ENCODE measurements at places on chromosomes 2 and 18.

DNA sequence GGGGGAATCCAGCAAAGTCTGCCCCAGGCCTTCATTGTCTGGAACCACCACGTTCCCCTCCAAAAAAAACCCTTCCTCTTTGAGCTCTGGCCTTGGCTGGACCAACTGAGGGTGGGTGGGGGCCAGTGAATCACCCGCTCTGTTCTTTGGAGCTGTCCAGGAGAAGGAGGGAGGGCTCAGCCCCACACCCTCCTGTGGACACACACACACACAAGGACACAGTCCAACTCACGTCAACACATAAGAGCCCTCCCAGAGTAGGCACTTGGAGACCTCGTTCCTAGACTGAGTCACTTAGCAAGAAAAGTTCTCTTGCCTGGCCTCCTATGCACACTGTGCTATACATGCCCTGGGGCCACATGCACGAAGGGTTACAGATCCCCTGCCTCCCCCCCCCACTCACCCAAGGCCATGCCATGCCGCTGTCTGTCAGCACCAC lies 1.2 kb upstream of the TNS1 start:
- DNase-seq = no peak

GRCh38 chr18:30929065-30929464 lies 113.5 kb downstream of the DSC3 start:
- DNase-seq = no peak

DNA sequence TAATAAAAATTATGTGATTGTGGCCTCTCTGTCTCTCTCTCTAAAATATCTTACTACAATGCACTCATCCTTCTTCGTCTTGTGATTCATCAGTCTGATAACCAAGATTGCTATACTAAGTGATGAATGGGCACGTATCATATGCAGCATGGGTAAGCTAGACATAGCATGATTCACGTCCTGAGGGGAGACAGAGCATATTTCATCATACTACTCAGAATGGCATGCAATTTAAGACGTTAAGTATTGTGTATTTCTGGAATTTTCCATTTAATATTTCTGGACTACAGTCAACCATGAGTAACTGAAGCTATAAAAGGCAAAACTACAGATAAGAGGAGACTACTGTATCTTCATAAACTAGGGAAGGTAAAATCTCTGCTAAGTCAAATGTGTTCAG lies 97.0 kb upstream of the CD226 start:
- DNase-seq = no peak

GRCh38 chr2:232574674-232575403 lies 24.4 kb downstream of the EIF4E2 start:
- no peak for DNase-seq

- DNase-seq = no peak
These were observed 357.0 kb downstream of the FBXO15 start for GRCh38 chr18:73790587-73790986.

- no peak for DNase-seq
These were observed 401.2 kb downstream of the PTH2R start for GRCh38 chr2:208807756-208808155.

- no peak for DNase-seq
These were observed 41.6 kb downstream of the ARHGEF4 start for GRCh38 chr2:130878316-130878715.

- no peak for DNase-seq
These were observed 978.5 kb upstream of the LRRTM1 start for GRCh38 chr2:81283081-81283480.

GRCh38 chr18:61201511-61201910 lies 131.7 kb upstream of the CDH20 start:
- DNase-seq = no peak

GRCh38 chr2:212147921-212148513 lies 390.6 kb downstream of the ERBB4 start:
- no peak for DNase-seq

DNA sequence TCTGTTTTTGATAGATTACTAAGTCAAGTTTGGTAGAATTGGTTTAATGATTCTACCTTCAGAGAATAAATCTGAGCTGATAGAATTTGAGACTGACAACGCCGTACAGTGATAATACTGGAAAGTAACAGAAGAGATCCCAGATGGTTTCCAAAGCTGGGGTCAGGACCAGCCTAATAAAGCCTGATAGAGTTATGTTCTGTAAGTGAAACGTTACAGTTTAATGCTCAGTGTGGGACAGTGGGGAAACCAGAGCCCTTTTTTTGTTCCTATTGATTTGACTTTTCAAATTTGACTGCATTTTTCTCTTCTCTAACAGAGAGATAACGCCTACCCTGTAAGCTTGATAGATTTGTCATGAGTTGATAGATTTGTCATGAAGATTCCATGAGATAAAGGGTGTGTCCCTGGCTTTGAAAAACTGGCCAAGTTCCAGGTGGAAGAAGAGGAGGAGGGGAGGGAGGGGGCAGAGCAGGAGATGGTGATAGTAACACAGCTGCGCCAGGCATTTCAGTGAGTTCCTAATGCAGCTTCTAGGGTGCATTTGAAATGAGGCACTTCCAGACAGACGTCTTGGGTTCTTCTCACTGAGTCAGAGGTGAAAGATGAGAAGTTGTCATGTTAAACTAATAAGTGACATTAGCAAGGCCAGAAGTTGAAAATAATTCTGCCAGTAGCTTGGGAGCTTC lies 65.1 kb downstream of the CERS6 start:
- DNase-seq = no peak

DNA sequence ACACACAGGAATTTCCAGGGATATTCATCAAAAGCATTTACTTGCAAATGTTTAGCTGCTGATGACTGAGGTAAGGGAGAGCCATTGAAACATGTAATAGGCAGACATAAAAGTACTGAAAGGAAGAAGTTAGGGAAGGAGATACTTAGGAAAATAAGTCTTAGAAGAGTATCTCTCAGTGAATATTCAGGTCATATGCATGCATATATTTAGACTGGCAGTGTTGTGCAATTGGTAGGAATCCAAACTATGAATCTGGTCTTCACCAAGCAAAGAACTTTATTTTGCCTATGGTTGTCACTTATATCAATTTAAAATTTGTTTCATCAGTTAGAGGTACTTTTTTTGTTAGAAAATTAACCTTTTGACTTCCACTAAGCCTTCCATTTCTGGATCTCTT lies 1490.7 kb downstream of the SUCLG1 start:
- no peak for DNase-seq

DNA sequence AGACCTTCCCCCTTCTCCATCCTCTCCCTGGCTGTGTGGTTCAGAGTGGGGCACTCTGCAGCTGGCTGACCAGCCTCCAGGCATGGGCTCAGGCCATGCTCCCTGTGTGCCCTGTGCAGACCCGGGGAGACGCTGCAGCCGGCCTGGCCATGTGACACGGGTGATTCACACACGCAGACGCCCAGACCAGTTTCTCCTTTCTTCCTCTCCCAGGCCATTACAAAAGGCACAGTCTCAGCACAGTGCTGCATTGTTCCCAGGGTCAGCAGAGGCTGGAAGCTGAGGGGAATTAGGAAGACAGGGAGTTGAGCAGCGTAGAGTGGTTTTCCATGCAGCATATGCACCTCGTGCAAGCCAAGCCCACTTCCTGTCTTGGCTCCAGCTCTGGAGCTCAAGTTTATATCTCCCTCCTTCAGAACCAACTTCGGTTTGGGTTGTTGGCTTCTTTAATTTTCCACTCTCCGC lies 288.5 kb downstream of the TNS1 start:
- DNase-seq = no peak

- DNase-seq = no peak
These were observed 214.5 kb downstream of the DSEL start for GRCh38 chr18:67302043-67302442.

DNA sequence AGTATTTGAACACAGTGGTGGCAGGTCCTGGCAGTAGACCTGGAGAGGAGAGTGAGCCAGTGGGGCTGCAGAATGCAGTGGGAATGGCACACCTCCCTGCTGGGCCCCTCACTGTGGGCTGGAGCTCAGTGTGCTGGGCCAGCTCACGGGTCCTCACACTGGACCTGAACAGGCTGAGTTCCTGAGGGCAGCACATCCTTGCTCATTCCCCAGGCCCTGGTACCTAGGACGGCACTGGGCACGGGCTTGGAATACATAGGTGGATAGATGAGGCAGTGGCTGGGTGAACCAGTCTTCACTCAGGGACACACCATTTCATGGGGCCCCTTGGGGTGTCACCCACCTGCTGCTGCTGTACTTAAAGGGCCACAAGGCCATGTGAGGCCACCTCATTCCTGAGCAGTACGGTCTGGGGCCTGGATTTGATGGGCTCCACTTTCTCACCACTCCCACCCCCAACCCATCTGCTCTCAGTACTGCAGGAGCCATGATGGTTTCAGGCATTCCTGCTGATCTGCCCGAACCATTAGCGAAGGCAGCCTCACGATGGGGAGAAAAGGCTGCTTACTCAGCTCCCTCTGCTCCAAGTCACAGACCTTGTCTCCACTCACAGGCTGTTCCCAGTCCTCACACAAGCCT lies 4.2 kb downstream of the TMEM177 start:
- DNase-seq = no peak

GRCh38 chr2:46779447-46779941 lies 136.1 kb downstream of the MCFD2 start:
- DNase-seq = no peak

All from stimulated activated CD8-positive, alpha-beta memory T cell treated with anti-CD3 and anti-CD28 coated beads, Interleukin-4, amount 100 ng/mL, for 1 hour (primary cell).